Stimulated activated CD8-positive, alpha-beta memory T cell treated with anti-CD3 and anti-CD28 coated beads, Interleukin-4, amount 100 ng/mL, for 48 hours (primary cell): ENCODE measurements at places on chromosomes 16 and 17.

- DNase-seq, result no peak
Observed at GRCh38 chr16:48137822-48138221, 18.0 kb downstream of the ABCC12 start.

DNA sequence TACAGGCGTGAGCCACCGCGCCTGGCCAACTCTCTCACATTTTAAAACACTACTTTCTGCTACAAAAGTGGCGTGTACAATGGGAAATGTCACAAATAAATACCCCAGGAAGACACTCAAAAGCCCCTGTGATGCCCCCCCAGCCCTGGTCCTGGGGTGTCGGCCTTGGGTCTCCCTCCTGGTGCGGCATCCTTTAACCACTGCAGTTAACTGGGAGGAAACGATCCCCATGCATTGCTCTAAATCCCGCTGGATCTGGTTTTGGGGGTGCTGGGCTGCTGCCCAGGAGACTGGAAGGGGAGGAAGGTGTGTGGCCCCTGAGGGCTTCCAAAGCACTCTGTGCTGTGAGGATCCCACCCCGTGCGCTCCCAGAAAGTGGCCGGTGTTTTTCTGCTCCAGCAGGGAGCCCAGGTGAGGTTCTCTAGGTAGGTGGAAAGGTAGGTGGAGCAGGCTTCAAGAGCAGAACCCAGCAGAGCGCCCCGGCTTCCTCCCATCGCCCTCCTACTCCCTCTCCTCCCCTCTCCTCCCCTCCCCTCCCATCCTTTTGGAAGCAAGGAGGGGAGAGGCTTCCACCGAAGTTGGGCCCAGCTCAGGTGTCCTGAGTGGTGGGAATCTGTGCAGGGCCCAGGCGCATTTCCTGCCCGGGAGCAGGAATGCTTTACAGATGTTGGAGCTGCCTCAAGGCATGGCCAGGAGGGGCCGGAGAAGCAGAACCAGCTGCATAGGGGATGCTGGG lies 363.3 kb downstream of the SEC14L1 start:
- no peak for DNase-seq

DNA sequence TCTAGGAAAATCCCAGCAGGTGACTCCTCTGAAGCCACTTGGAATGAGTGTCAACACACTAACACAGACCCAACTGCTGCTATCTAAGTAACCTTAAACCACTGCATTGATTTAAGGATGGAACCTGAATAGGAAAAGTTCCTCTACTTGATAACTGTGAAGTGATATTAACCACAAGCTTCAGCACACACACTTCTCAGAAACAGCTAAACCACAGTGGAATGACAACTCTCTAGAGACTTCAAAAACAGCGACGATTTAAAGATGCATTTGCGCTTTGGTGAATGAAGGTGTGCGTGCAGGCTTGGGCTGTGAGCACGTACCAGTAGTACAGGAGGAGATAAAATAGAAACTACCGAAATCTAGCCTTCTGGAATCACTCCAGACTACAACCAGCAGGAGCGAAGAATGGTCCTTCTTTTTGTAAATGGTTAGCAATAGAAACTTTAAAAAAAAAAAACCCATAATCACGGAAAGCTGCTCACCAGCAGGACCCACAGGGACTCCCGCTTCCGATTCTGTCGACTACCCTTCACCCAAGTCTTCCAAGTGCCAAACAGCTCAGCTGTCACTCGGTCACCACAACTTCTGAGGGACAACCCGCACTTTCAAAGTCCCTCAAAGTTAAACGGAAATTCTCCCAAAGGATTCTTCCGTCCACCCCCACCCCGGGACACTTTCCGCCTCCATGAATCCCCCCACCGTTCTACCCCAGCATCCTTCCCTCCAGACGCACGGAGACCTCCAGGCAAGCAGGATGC lies 137.7 kb upstream of the CORO6 start:
- DNase-seq, result peak; percentile 63

DNA sequence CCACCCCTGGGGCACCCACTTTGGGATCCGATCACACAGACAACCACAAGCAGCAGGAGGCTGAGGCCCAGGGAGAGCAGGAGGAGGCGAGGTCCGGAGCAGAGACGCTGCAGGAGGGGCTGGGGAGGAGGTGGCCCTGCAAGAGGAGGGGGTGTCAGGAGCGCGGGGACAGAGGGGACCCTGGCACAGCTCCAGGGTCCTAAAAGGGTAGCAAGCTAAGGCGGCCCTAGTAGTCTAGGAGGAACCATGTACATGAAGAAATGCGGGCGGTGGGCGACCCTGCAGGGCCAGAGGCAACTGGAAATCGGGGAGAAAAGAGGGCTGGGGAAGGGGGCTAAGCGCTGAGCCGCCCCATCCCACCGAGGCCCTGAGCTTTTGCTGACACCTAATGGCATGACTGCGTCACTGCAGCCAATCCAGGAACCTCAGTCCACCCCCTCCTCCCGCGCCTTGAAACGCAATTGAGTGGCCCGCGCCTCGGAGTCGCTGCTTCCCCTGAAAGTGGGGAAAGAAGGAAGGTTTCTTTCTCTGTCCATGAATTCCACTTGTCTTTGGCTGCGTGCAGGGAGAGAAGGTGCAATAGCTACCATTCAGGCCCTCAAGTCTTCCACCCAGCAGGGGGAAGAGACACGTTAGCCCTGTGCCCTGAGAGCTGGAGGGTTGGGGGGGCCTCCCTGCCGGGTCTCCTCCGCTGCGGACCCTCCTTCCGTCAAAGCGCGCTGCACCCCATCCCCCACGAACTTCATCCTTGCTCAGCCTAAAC lies 1.8 kb downstream of the ASGR1 start:
- peak; percentile 77 for DNase-seq

GRCh38 chr16:64615630-64616280 lies 506.1 kb downstream of the CDH11 start:
- no peak for DNase-seq

- DNase-seq, result no peak
Observed at GRCh38 chr16:28543072-28543471, 4.3 kb upstream of the NUPR1 start.

GRCh38 chr16:4362476-4363135 lies 9.0 kb upstream of the VASN start:
- DNase-seq, result no peak

- DNase-seq, result no peak
Observed at GRCh38 chr17:74031316-74032090, 172.0 kb upstream of the RPL38 start.

GRCh38 chr17:61239953-61240352 lies 159.7 kb upstream of the TBX2 start:
- DNase-seq, result no peak

GRCh38 chr16:87334651-87335624 lies 17.7 kb upstream of the C16orf95 start:
- DNase-seq, result no peak

- no peak for DNase-seq
Observed at GRCh38 chr17:9389111-9389527, 186.5 kb downstream of the STX8 start.

DNA sequence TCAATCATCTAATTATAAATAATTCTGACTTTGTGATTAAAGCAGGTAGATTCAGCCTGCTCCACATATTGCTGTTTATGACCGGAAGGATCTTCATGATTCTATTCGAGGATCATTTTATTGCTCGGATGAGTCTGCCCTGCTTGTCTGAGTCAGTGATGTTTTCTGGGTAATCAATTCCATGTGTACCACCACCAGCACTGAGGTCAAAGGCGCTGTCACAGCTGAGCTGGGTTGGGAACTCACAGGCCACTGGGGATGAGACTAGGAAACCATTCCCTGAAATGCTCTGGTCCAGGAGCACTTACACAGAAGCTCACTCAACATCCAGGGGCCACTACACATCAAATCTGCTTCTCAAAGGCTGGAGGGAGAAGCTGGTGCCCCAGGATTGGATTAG lies 30.4 kb upstream of the ERN1 start:
- no peak for DNase-seq

DNA sequence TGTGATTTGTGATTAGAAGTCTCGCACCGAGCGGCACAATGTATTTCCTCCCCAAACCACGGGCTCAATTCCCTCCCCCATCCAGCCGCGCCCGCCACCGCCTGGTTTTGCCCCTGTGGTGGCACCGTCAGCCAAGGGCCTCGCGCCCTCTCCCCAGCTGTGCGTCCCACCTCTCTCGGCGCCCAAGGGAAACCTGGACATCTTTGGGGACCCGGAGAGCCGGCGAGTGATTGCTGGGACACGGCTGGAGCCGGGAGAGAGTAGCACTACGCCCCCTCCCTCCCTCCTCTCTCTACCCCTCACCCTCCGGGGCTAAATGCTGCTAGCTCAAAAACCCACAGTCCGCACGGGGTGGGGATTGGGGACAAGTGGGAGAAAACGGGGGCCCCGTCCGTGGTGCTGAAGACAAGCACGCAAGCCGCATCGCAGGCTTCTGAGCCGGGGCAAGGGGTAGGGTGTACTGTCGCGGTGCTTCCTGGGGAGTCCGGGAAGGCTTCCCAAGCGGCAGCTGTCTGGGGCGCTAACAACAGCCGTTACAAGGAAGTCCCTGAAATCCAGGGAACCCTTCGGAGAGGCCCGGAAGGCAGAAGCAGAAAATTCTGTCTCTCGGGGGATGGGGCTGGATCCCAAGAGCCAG lies 1.4 kb downstream of the CBLN1 start:
- no peak for DNase-seq

GRCh38 chr17:67035131-67036083 lies 8.9 kb upstream of the CACNG1 start:
- peak; percentile 43 for DNase-seq
